ENCODE measurements at places on chromosomes 6 and 20. TPM values are rescaled to one million over a fixed set of nuclear protein-coding genes. Genes with fewer than 3 reads are reported as not detected.

DNA sequence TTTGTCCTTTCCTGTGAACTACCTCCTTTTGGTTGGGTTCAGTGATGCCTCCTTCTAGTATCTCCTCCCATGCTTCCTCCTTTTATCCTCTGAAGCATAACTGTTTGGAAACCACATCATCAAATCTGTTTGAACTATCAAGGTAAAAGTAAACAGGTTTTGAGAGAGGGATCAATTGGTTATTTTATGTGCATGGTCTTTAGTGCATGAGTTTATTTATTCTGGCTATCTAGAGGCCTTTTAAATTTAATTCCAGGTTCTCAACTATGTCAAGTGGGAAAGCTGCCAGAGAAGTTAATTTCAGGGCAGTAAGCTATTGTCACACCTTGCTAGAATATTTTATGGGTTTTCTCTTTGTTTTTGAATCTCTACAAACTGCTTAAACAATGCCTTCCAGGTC is 54.1 kb downstream of the WASF1 start:
- DNase-seq, result no peak
- H3K36me3 ChIP-seq, result no peaks in the 10 kb centered on the region
- no peak overlapping the region for H3K27ac ChIP-seq

DNA sequence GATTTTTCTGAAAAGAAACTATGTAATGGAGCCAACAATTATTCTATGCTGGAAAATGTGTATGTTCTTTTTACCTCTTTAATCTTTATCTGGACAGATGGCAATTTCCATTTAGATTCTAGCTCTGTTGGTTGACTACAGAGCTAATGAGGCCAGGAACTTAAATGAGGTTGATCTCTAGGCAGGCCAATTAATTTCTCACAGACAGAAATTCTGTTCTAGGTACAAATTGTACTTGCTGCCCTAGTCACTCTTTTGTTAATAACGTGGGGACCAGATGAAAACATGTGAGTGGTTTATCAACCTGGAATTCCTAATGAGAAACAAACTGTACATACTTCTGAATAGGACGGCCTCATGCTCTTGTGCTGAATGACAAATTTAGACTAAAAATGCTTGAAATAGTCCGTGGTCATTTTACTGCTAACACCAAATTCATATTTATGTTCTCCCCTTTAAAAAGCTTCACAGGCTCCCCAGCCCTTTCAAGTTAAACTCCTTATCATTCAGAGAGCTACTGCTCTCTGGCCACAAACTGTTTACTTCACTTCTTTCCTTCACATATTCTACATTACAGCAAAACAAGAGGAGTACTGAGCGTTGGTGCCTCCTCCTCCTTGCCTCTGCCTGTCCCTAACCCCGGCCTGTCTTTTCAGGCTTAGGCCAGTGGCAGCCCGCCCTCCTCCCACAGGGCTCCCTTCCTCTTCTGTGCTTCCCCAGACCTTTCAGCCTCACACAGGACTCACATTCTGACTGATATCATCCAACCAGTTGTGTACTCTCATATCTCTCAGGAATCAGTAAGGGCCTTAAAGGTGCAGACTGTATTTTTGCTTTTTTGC is 41.4 kb downstream of the DTNBP1 start:
- H3K4me1 ChIP-seq, result no peaks in the 10 kb centered on the region
- DNase-seq, result no peak
- no peaks in the 10 kb centered on the region for H3K27me3 ChIP-seq
- H3K4me3 ChIP-seq, result no peak overlapping the region

GRCh38 chr6:116159782-116160524 is 34.0 kb upstream of the COL10A1 start:
- no peaks in the 10 kb centered on the region for H3K4me1 ChIP-seq
- DNase-seq, result no peak
- no peak overlapping the region for H3K4me3 ChIP-seq
- no peak overlapping the region for H3K27ac ChIP-seq
- H3K36me3 ChIP-seq, result no peaks in the 10 kb centered on the region

DNA sequence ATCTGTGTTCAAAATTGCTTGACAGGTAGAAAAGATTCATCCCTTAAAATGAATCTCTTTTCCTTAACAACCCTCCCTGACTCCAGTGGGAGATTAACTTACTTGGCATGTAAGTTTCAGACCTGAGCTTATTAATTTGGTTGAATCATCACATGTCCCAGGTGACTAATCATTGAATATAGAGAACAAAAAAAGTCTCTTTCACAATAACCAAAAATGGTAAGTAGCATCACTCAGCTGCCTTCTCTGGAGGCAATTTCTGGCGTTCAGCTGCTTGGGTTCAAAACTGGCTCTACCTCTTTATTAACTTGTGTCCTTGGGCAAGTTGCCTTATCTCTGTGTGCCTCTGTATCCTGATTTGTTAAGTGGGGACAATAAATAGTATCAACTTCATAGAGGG is 2.9 kb downstream of the C6orf141 start:
- no peak for DNase-seq
- H3K4me1 ChIP-seq, result peaks cover 24% of the 10 kb centered on the region
- H3K36me3 ChIP-seq, result no peaks in the 10 kb centered on the region
- H3K27me3 ChIP-seq, result no peaks in the 10 kb centered on the region
- no peak overlapping the region for H3K4me3 ChIP-seq

DNA sequence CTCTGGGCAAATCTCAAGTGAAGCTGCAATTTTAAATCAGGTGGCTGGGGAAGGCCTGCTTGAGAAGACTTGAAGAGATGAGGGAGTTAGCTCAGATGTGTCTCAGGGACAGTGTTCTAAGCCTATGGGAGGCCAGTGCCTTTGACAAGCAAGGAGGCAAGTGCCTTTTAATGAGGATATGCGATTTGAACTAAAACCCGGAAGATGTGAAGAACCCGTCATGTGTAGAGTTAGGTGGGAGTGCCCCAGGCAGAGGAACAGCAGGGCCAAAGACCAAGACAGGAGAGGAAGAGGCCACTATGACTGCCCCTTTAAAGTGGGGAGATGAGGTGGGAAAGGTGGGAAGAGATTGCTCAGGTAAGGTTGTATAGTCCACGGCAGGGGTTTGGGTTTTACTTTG is 71.9 kb downstream of the SLX4IP start:
- peak overlapping the region; percentile 88 for H3K27ac ChIP-seq
- H3K4me3 ChIP-seq, result no peak overlapping the region
- no peak for DNase-seq
- no peaks in the 10 kb centered on the region for H3K27me3 ChIP-seq
- H3K36me3 ChIP-seq, result no peaks in the 10 kb centered on the region

GRCh38 chr20:63402181-63402859 is 41.2 kb upstream of the CHRNA4 start:
- H3K27ac ChIP-seq, result no peak overlapping the region
- no peaks in the 10 kb centered on the region for H3K27me3 ChIP-seq
- H3K4me3 ChIP-seq, result no peak overlapping the region
- DNase-seq, result no peak

- DNase-seq, result no peak
- H3K27ac ChIP-seq, result peak overlapping the region; percentile 80
- H3K36me3 ChIP-seq, result no peaks in the 10 kb centered on the region
- H3K4me3 ChIP-seq, result peak overlapping the region; percentile 66
- H3K27me3 ChIP-seq, result no peaks in the 10 kb centered on the region
- H3K4me1 ChIP-seq, result peaks cover 11% of the 10 kb centered on the region
Measured at GRCh38 chr6:139029470-139030227, 1.1 kb downstream of the ABRACL start.

- H3K36me3 ChIP-seq, result no peaks in the 10 kb centered on the region
- H3K4me3 ChIP-seq, result no peak overlapping the region
- no peak for DNase-seq
- no peaks in the 10 kb centered on the region for H3K27me3 ChIP-seq
- no peak overlapping the region for H3K27ac ChIP-seq
Measured at GRCh38 chr6:143880412-143880811, 16.1 kb downstream of the ZC2HC1B start.

DNA sequence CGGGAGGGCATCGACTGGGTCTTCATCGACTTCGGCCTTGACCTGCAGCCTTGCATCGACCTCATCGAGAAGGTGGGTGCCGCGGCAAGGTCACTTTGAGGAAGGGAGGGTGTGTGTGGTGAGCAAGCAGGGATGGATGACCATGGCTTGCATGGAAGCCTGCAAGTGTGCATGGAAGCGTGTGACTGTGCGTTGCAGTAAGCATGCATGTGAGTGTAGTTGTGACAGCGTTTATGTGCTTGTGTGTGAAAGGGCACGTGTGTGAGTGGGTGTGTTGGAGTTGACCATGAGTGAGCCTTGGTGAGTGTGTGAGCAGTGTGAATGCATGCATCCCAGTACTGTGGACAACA is 32.5 kb downstream of the MYH7B start:
- H3K36me3 ChIP-seq, result no peaks in the 10 kb centered on the region
- DNase-seq, result no peak
- H3K4me1 ChIP-seq, result peaks cover 8% of the 10 kb centered on the region
- H3K4me3 ChIP-seq, result no peak overlapping the region
- no peaks in the 10 kb centered on the region for H3K27me3 ChIP-seq

- H3K4me1 ChIP-seq, result peaks cover 21% of the 10 kb centered on the region
- no peak overlapping the region for H3K4me3 ChIP-seq
- no peaks in the 10 kb centered on the region for H3K27me3 ChIP-seq
- no peak for DNase-seq
Measured at GRCh38 chr6:144302701-144303372, 17.7 kb downstream of the UTRN start.

DNA sequence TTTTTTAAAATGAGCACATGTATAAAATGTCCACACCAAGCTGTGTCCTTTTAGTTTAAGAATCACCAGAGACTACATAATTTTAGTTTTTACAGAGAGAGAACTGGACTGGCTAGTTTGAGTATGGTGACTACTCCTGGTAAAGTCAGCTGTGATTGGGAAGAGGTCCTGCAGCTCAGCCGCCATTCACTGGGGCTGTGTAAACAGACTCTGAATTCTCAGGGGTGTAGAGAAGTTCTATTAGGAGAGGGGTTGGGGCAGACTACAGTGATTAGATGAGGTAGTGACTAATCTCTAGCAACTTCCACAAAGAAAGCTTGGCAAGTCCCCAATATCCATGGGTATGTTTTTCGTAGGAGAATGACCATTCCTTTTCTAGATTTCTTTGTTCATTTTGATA is 341.2 kb upstream of the MAP3K7 start:
- no peak overlapping the region for H3K27ac ChIP-seq
- H3K4me3 ChIP-seq, result no peak overlapping the region
- H3K27me3 ChIP-seq, result no peaks in the 10 kb centered on the region
- DNase-seq, result no peak
- no peaks in the 10 kb centered on the region for H3K4me1 ChIP-seq
- H3K36me3 ChIP-seq, result no peaks in the 10 kb centered on the region

- no peak overlapping the region for H3K27ac ChIP-seq
- H3K36me3 ChIP-seq, result no peaks in the 10 kb centered on the region
- no peaks in the 10 kb centered on the region for H3K4me1 ChIP-seq
- no peaks in the 10 kb centered on the region for H3K27me3 ChIP-seq
- DNase-seq, result no peak
Measured at GRCh38 chr20:54103762-54104600, 33.6 kb upstream of the BCAS1 start.

GRCh38 chr6:10542213-10542612 is 21.1 kb downstream of the GCNT2 start:
- no peaks in the 10 kb centered on the region for H3K4me1 ChIP-seq
- H3K4me3 ChIP-seq, result no peak overlapping the region
- no peaks in the 10 kb centered on the region for H3K36me3 ChIP-seq
- H3K27me3 ChIP-seq, result no peaks in the 10 kb centered on the region

DNA sequence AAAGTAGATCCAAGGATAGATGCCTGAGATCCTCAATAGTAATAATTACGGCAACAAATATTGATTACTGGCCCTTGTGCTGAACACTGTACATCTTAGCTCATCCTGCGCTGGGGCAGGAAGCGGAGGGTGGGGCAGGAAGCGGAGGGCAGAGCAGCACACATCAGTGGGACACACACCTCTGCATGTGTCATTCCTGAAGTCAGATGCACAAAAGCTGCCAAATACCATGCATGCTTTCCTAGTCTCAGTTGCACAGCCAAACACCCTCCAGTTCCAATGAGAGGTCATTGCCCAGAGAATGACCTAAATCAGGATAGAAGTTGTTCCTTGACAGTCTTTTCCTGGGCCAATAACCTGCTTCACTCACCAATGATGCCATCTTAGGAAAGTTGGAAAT is 74.4 kb upstream of the FOXC1 start:
- no peaks in the 10 kb centered on the region for H3K4me1 ChIP-seq
- H3K4me3 ChIP-seq, result no peak overlapping the region
- H3K27ac ChIP-seq, result no peak overlapping the region

- H3K4me3 ChIP-seq, result no peak overlapping the region
- H3K36me3 ChIP-seq, result no peaks in the 10 kb centered on the region
- H3K27ac ChIP-seq, result no peak overlapping the region
- H3K27me3 ChIP-seq, result no peaks in the 10 kb centered on the region
- DNase-seq, result no peak
Measured at GRCh38 chr6:126198631-126199030, 141.3 kb upstream of the CENPW start.

- H3K4me3 ChIP-seq, result no peak overlapping the region
- no peaks in the 10 kb centered on the region for H3K36me3 ChIP-seq
- peaks cover 38% of the 10 kb centered on the region for H3K4me1 ChIP-seq
- no peak for DNase-seq
- peak overlapping the region; percentile 45 for H3K27ac ChIP-seq
Measured at GRCh38 chr20:49768204-49769047, 44.2 kb upstream of the SLC9A8 start.

DNA sequence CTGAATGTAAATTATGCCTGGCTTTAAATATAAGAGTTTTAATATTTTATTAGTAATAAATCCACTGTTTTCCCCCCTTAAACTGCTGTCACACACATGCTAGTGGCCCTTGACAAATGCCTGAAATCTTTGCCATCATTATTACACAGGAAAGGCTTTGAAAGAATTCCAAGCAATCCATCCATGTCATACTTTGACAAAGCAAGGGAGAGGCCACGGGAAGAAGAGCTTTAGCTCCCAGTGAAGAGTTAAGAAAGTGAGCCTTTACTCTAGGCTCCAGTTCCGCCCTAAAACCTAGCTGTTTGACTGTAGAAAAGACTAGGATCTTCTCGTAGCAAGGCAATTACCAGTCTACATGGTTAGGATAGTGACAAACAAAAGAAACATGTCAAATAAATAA is 147.9 kb downstream of the GMDS start:
- DNase-seq, result no peak
- no peak overlapping the region for H3K4me3 ChIP-seq
- H3K27ac ChIP-seq, result no peak overlapping the region
- H3K36me3 ChIP-seq, result no peaks in the 10 kb centered on the region

Gene MYL9
- 246 TPM for total RNA-seq

Gene VNN1
- 2.0 TPM for total RNA-seq

Gene DPPA5
- total RNA-seq, result not detected

Gene SLC52A3
- 1.7 TPM for total RNA-seq

Gene NR2E1
- not detected for total RNA-seq

Gene RCAN2
- total RNA-seq, result 20.9 TPM

Gene PRRT1
- 8.8 TPM for total RNA-seq

Gene ENPP4
- 4.4 TPM for total RNA-seq
